ENCODE measurements at places on chromosomes 2 and 18.

DNA sequence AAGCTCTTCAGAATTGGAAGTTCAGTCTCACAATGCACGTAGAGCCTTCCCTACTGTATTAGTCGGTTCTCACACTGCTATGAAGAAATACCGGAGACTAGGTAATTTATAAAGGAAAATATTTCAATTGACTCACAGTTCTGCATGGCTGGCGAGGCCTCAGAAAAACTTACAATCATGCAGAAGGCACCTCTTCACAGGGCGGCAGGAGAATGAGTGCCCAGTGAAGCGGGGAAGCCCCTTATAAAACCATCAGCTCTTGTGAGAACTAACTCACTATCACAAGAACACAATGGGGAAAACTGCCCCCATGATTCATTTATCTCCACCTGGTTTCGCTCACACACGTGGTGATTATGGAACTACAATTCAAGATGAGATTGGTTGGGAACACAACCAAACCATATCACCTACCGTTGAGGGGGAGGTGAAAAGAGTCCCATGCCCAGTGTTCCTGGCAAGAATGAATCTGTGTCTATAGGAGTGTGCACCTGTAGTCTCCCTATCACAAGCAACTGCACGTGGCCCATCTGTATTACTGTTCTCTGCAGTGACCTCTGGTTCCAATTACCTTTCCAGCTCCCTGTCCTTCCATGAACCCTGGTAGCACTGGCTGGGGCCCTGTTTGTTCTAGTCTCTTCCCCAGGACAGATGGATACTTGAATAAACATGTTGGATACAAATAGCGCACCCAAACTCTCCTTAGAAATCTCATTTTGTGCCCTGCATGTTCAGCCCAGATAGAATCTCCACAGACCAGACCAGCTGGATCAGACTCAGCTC, 44.4 kb upstream of the ATL2 start:
- no peaks in the 10 kb centered on the region for H3K4me1 ChIP-seq
- no peaks in the 10 kb centered on the region for H3K27me3 ChIP-seq
- no peak overlapping the region for H3K4me3 ChIP-seq
- H3K27ac ChIP-seq: no peak overlapping the region

GRCh38 chr2:230812033-230812432, 52.7 kb upstream of the ITM2C start:
- no peaks in the 10 kb centered on the region for H3K4me1 ChIP-seq
- no peak overlapping the region for H3K4me3 ChIP-seq
- H3K27ac ChIP-seq: no peak overlapping the region
- no peak for DNase-seq

DNA sequence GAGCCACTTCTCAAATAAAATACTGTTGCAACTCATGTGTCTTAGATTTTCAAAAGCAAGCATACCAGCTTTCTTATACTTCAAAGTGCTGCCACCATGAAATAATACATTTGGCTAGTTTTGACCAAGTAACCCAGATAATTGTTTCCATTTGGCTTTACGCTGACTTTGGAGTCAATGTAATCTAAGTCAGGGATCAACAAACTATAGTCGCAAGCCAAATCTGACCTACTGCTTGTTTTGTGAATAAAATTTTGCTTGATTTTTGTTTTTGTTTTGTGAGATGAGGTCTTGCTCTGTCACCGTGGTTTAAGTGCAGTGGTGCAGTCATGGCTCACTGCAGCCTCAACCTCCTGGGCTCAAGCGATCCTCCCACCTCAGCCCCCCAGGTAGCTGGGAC, 65.0 kb downstream of the OXER1 start:
- no peaks in the 10 kb centered on the region for H3K4me1 ChIP-seq
- no peak overlapping the region for H3K4me3 ChIP-seq
- DNase-seq: no peak
- no peaks in the 10 kb centered on the region for H3K36me3 ChIP-seq

DNA sequence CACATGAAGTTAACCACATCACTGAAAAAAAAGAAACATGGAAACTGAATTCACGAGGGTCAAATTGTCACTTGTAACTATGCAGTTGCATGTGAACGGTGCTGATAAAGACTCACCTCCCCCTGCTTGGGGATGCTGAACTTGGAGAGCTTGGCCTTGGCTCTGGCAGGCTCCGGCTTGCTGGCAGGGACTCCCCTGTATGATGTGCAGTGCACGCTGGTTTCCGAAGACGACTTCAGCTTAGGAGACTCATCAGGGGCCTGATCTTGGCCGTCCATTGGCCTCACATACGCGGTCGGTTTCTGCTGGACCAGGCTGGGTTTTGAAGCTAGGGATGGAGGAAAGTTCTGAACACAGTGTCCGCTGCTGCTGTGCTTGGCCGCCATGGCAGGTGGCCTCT, 135.9 kb downstream of the AFF3 start:
- peaks cover 10% of the 10 kb centered on the region for H3K27me3 ChIP-seq
- no peaks in the 10 kb centered on the region for H3K4me1 ChIP-seq
- H3K4me3 ChIP-seq: no peak overlapping the region
- H3K27ac ChIP-seq: no peak overlapping the region
- DNase-seq: no peak
